BE2C (cell line): ENCODE measurements at places on chromosomes 5 and 9.
A peak's percentile ranks its signal among the peaks of the same experiment; 100 is the strongest.

DNA sequence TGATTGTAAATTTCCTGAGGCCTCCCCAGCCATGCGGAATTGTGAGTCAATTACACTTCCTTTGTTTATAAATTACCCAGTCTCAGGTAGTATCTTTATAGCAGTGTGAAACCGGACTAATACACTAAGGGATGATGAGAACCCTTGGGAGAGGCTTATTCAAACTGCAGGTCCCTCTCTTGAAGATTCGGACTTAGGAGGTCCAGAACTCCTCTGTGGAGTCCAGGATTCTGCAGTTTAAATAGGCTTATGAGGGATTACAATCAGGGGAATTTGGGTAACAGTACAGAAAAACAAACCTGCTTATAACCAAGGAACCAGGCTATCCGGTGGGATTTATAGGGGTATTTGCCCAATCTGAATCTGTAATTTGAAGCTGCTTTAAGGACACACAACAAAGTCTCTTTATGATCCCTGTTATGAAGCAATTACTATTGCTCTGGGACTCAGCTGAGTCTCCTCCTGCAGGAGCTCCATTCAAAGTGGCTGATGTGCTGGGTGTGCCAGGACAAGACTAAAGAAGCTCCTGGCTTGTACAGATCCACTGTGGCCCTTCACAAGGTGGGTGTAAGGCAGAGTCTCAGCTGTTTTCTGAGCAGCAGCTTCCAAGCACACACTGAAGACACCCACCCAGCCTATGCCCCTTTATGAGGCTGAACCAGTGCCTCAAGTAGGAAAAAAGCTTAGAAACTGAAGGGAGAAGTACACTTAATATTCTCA lies 41.8 kb upstream of the LHFPL2 start:
- DNase-seq: no peak

DNA sequence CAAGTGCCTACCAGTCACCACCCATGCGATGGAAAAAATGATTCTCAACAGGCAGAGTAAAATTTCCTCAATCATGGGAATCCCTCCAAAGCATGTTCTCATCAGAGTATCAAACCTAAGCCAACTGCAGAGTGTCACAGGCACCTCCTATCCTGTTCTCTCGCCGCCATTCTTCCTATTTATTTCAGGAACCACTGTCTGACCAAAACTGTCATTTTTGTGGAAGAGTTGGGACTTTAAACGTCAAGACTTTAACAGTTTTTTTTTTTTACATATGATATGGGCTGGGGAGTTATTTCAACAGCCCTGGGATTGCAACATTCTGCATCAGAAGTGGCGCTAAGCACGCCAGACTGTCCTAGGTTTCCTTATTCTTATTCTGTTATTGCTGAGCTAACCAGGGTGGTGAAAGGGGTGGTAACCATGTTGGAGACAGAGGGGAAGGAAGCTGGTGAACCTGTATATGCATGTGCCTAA lies 29.5 kb downstream of the PFDN1 start:
- no peak for DNase-seq

DNA sequence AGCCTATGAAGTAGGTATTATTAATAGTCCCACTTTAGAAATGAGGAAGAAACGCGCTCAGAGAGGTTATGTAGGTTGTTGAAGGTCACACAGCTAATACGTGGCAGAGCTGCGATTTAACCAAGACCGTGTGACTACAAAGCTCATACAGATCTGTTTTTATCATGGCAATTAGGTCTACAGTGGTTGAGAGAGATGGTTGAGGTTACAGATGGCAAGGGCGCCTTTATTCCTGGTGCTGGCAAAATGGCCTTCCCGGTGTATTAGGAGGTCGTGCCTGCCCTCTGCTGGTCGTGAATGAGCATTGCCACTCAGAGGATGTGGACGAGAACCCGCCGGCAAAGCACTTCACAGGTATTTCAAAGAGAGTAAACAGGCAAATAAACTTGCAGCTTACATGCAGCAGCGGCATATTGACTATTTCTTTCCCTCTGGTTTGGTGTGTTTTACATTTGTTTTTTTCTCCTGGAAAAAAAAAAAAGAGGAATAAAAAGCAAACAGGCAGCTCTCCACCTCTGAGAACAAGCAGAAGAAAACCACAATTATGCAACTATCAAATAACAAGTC lies 65.3 kb upstream of the EGFLAM start:
- DNase-seq: peak; percentile 78

GRCh38 chr5:74471875-74472274 lies 168.7 kb downstream of the ENC1 start:
- DNase-seq: no peak

DNA sequence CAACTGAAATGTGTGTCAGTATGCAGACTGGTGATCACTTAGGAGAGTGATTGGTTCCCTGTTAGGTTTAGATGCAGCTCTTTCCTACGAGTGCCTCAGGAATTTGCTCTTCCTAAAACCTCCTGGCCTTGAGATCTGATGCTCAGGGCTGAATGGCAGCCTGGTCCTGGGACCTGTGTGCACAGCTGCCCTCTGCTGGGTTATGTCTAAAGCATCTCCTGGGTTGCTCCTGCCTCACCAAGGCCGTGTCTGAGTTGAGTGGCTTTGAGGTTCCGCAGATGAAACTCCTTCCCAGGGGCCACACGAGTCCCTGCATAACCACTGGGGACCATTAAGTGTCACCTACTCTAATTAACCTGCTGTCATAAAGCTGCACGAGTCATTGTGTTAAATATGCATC lies 59.5 kb downstream of the MVB12B start:
- peak; percentile 30 for DNase-seq

DNA sequence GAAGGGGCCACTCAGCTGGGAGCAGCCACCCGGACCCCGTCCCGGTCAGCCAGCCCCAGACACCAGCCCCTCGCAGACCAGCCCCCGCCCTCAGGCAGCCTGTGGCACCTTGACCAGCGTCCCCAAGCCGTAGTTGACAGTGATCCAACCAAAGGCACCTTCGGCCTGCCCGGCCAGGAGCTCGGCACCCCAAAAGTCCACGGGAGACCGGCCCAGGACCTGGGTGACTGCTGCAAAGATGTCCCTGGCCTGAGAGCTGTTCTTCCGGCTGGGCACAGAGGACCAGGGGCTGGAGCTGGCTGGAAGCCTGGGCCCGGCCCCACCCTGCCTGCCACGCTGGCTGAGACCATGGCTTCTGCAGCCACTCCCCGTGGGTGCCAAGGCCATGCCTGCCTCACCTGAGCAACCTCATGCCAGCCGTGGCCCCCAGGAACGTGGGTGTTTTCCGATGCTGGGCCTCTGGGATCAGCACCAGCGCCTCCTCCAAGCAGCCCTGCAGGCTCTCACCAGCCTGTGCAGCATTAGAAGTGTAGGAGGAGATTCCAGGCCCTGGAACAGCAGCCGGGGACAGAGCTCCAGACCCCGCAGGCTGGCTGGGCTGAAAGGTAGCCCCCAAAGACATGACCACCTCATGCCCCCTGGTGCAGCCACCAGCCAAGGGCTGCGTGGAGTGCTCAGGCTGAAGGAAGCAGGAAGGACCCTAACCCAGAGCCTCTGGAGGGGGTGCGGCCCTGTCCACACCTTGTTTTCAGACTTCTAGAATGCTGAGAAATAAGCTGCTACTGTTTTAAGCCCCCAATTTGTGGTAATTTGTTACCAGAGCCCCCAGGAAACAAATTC lies 4.2 kb downstream of the ENTPD8 start:
- DNase-seq: peak; percentile 10

- DNase-seq: no peak
Measured at GRCh38 chr5:98934546-98934945, 5.7 kb upstream of the CHD1 start.

DNA sequence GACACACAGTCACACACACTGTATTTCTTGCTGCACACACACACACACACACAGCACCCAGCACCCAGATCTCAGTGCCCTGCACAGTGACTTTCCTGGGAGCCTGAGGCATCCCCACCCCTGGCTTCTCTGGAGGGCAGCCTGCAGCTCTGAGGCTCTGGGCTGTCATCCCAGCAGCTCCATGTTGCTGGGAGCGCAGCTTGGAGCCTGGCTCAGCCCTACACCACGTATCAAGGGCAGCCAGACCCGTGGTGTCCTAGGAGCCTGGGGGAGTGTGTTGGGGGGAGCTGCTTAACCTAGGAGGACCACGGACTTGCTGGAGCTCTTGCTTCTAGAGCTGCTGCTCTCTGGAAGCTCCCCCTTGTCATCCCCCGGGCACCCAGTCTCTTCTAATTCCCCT lies 5.2 kb downstream of the IER5L start:
- DNase-seq: peak; percentile 32

DNA sequence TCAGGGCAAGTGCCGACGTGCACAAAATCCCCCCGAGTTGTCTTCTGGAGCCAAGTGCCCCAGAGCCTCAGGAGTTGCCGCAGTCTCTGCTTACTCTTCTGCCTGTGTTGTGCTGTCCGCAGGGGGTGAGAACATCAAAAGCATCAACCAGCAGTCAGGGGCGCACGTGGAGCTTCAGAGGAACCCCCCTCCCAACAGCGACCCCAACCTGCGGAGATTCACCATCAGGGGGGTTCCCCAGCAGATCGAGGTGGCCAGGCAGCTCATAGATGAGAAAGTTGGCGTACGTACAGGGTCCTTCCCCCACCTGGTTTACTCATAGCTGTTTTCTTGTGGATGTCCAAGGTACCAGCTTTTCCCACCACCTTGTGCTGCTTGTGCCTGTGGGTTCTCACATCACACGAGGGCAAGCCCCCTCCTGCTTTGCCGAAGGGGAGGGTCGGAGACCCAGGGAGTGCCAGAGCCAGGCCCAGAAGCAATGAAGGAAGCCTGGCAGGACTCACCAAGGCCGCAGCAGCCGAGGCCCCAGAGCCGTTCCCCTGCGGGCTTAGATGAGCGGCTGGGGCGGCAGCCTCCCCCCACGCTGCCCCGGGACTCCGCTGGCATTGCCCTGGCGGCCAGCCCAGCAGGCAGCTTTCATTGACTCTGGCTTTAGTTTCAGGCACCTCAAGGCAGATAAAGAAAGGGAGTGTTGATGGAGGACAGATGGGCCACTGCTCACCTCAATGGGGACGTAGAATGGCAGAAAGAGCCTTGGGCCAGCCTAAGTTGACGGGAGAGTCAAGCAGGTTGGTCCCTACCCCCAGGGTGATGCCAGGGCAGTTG lies 33.7 kb upstream of the PRDM12 start:
- no peak for DNase-seq

DNA sequence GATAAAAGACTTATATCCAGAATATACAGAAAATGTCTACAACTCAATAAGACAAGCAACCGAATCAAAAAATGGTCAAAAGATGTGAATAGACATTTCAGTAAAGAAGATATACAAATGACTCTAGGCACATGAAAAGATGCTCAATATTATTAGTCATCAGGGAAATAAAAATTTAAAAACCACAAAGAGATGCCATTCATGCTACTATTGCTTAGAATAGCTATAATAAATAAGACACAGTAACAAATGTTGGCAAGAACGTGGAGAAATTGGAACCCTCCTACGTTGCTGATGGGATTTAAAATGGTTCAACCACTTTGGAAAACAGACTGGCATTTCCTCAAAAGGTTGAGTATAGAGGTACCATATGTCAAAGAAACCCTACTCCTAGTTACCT lies 39.8 kb downstream of the POLK start:
- no peak for DNase-seq

DNA sequence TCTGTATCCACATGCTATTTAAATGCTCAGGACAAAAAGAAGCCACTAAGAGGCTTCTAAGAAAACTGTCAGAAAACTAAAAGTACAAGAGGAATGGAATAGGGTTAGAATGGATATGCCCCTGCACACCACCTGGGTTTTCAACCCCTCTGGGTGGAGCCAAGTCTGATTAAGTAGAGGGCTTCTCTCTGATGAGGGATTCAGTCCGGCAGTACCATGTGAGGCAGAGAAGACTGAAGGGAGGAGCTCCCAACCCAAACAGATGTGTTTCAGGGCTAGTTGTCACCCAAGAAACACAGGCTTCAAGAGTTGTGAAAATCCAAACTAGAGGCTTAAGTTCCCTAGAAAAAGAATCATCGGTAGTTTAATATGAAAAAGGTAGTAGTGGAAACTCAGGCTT lies 12.5 kb downstream of the NREP start:
- no peak for DNase-seq

DNA sequence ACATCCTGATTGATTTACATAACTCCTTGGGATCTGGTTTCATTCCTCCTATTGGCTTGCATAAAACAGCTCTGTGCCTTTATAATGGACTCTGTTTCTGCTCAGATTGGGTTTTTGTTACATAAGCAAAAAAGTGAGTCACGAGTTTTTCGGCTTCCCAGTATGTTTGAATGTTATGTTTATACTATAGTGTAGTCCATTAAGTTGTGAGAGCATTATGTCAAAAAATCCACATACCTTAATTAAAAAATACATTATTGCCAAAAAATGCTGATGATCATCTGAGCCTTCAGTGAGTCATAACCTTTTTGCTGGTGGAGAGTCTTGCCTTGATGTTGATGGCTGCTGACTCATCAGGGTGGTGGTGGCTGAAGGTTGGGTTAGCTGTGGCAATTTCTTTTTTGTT lies 144.6 kb downstream of the CCDC171 start:
- no peak for DNase-seq

- no peak for DNase-seq
Measured at GRCh38 chr9:119588874-119589744, 219.9 kb upstream of the BRINP1 start.

GRCh38 chr5:141694479-141694878 lies 12.4 kb upstream of the ARAP3 start:
- no peak for DNase-seq

- DNase-seq: no peak
Measured at GRCh38 chr9:2729003-2729402, 11.7 kb downstream of the KCNV2 start.

GRCh38 chr9:98607787-98608186 lies 100.9 kb downstream of the GABBR2 start:
- no peak for DNase-seq

DNA sequence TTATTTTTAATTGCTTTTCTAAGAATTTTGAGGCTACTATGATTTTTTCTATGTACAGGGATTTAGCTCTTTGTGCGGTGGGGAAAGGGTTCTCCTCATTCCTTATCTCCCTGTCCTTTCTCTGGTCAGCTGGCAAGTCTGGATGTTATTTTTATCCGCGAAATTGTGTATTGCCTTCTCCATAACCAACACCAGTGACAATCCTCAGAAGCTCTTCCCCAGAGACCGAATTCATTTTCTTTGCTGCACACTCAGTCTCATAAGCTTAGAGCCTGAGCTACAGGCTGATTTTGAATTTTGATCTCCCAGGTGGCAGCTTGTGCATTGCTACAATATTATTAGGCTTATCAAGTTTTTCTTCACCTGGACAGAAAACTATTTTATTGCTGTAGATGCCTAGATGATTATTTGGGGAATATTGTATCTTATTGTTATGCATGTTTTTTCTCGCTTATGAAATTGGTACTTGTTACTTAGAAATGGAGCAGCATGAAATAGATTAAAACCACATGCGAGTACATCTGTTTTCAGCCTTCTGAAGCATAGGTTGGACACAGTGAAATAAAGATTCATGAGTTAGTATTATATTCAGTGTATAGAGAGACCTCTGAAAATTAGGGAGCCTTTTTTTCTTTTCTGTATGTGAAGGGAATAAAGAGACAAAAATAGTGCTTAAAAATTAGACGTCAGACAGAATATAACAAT lies 27.3 kb downstream of the CPEB4 start:
- DNase-seq: peak; percentile 37

- no peak for DNase-seq
Measured at GRCh38 chr5:15938186-15938585, 241.4 kb downstream of the MARCHF11 start.

- DNase-seq: no peak
Measured at GRCh38 chr5:132303589-132303988, 9.4 kb downstream of the SLC22A4 start.
